ENCODE measurements at places on chromosomes 16 and 17.

GRCh38 chr16:4016005-4016352, 100.3 kb downstream of the ADCY9 start:
- no peaks in the 10 kb centered on the region for H3K27me3 ChIP-seq
- peaks cover 3% of the 10 kb centered on the region for H3K4me1 ChIP-seq
- H3K27ac ChIP-seq, result no peak overlapping the region
- no peak overlapping the region for H3K4me3 ChIP-seq
- DNase-seq, result no peak

- H3K36me3 ChIP-seq, result peaks cover 28% of the 10 kb centered on the region
- DNase-seq, result no peak
- H3K27me3 ChIP-seq, result no peaks in the 10 kb centered on the region
- H3K4me1 ChIP-seq, result no peaks in the 10 kb centered on the region
- no peak overlapping the region for H3K4me3 ChIP-seq
- H3K27ac ChIP-seq, result no peak overlapping the region
Observed at GRCh38 chr16:23629516-23629915, 11.6 kb downstream of the PALB2 start.

GRCh38 chr17:4233668-4234258, 30.0 kb downstream of the ANKFY1 start:
- H3K27ac ChIP-seq, result no peak overlapping the region
- no peak overlapping the region for H3K4me3 ChIP-seq

- no peak overlapping the region for H3K27ac ChIP-seq
- DNase-seq, result no peak
- no peaks in the 10 kb centered on the region for H3K27me3 ChIP-seq
- H3K36me3 ChIP-seq, result no peaks in the 10 kb centered on the region
- no peak overlapping the region for H3K4me3 ChIP-seq
- peaks cover 7% of the 10 kb centered on the region for H3K4me1 ChIP-seq
Observed at GRCh38 chr16:78570399-78571141, 471.1 kb downstream of the WWOX start.

GRCh38 chr17:82815790-82816305, 24.0 kb downstream of the ZNF750 start:
- H3K27ac ChIP-seq, result no peak overlapping the region
- peaks cover 13% of the 10 kb centered on the region for H3K36me3 ChIP-seq
- H3K4me1 ChIP-seq, result no peaks in the 10 kb centered on the region
- no peaks in the 10 kb centered on the region for H3K27me3 ChIP-seq
- no peak overlapping the region for H3K4me3 ChIP-seq

DNA sequence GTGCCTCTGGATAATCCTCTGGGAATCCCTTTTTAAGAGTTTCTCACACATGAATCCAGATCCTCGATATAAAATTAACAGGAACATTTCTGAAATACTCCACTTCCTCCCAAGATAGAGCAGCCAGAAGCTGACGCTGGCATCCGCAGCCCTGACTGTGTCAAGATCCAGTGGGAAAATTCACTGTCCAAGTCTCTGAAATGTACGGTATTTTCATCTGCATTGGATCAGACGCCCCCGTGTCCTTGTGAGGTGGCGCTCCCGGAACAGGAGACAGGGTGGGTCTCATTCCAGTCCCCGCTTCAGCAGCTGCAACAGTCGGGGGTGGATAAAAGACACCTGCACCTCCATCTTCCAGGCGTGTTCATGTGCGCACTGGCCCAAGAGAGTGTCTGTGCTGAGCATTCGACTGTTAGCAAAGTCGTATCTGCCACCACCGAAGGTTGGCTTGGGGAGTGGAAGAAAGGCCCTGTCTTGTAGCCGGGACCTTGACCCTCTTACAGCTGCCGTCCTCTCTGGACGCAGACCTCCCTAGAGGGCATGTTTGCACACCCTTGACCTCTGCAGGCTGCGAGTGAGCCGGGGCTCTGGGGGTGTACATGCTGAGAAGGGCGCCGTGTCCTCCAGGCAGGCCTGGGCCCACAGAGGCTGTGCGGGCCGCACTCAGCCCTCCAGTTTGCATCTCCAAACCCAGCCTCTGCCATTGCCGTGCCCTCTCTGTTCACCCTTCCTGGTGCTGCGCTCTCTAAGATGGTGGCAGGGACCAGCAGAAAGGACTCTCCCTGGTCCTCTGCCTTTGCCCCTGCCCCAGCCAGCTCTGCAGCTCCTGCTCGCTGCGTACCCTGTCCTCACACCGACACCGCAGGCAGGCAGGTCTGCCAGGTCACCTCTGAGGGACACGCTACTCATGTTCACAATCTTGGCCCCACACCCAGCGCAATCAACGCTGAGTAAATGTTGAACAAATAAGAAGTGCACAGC, 72.0 kb upstream of the CHMP6 start:
- DNase-seq, result no peak
- H3K27me3 ChIP-seq, result no peaks in the 10 kb centered on the region
- peaks cover 39% of the 10 kb centered on the region for H3K36me3 ChIP-seq
- no peaks in the 10 kb centered on the region for H3K4me1 ChIP-seq
- H3K27ac ChIP-seq, result no peak overlapping the region

DNA sequence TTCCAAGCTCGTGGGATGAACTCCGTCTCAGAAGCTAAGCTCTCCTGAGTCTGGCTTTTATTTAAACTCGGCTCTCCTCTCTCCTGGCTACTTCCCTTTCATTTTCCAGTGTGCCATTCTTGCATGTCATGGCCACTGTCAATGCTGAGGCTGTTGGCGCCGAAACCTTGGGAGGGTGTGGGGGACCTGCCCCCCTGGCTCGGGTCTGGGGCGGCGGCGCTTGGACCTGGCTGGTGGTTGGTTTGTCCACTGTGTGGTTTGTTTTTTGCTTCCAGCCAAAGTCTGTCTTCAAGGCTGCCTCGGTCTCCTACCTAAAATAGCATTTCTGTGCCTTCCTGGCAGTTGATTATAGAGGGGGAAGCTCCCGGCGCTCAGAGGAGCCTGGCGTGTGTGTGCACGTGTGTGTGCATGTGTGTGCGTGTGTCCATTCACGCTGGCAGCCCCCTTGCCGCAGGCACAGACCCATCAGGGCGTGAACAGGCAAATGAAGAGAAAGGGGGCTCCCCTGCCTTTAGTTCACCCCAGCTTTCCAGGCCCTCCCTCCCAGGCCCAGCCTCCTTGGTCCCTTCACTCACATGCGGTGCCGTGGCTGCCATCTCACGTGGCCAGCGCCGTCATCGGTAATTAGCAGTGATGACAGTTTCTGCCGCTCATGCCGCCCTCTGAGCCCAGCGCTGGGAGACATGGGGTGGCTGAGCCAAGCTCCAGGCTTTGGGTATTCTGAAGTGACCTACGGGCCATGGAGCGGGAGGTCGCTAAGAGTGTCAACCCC, 179.9 kb downstream of the SEC14L1 start:
- no peak overlapping the region for H3K4me3 ChIP-seq
- no peak overlapping the region for H3K27ac ChIP-seq
- H3K4me1 ChIP-seq, result peaks cover 39% of the 10 kb centered on the region
- DNase-seq, result no peak

DNA sequence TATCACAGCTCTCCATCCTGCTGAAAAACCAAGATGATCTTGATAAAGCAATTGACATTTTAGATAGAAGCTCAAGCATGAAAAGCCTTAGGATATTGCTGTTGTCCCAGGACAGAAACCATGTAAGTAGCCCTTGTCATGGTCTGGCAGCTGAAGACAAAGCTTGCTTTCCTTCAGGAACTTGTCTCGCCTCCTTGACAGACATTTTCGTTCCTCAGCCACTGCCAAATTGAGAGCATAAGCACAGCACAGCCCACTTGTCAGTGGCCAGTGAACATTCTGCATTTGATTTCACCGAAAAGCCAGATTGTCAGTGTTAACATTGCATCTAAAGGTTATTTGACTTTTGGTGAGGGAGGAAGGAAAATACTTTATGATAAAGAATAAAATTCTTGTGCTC, 35.6 kb downstream of the MAP3K3 start:
- H3K4me3 ChIP-seq, result no peak overlapping the region
- DNase-seq, result no peak
- peaks cover 37% of the 10 kb centered on the region for H3K36me3 ChIP-seq
- no peaks in the 10 kb centered on the region for H3K27me3 ChIP-seq
- no peak overlapping the region for H3K27ac ChIP-seq
- H3K4me1 ChIP-seq, result no peaks in the 10 kb centered on the region

GRCh38 chr17:39926588-39927100, 757 bp downstream of the ORMDL3 start:
- peaks cover 26% of the 10 kb centered on the region for H3K36me3 ChIP-seq
- peak overlapping the region; percentile 91 for H3K4me3 ChIP-seq
- H3K27me3 ChIP-seq, result no peaks in the 10 kb centered on the region
- H3K27ac ChIP-seq, result peak overlapping the region; percentile 86
- DNase-seq, result peak; percentile 47

DNA sequence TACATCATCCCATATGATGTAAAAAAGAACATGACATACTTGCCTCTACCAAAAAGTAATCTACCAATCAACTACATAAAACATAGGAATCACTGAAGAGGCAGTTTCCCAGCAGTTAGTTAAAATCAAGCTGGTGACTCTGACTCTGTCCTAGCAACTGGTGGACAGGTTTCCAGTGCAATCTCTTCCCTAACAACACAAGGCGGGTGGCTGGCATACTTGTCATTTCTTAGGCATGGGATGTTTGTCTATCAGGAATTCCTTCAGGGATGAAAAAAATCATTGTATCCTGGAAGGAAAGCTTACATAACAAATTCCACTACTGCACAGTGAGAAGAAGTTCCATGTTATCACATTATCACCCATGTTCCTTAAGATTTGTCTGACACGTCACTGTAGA, 50.9 kb downstream of the HELZ start:
- H3K27me3 ChIP-seq, result no peaks in the 10 kb centered on the region
- no peak overlapping the region for H3K4me3 ChIP-seq
- peaks cover 17% of the 10 kb centered on the region for H3K36me3 ChIP-seq
- no peak overlapping the region for H3K27ac ChIP-seq

- DNase-seq, result no peak
- no peak overlapping the region for H3K27ac ChIP-seq
- H3K36me3 ChIP-seq, result peaks cover 12% of the 10 kb centered on the region
- H3K27me3 ChIP-seq, result no peaks in the 10 kb centered on the region
- H3K4me3 ChIP-seq, result no peak overlapping the region
Observed at GRCh38 chr17:80755650-80756405, 211.2 kb downstream of the RPTOR start.

DNA sequence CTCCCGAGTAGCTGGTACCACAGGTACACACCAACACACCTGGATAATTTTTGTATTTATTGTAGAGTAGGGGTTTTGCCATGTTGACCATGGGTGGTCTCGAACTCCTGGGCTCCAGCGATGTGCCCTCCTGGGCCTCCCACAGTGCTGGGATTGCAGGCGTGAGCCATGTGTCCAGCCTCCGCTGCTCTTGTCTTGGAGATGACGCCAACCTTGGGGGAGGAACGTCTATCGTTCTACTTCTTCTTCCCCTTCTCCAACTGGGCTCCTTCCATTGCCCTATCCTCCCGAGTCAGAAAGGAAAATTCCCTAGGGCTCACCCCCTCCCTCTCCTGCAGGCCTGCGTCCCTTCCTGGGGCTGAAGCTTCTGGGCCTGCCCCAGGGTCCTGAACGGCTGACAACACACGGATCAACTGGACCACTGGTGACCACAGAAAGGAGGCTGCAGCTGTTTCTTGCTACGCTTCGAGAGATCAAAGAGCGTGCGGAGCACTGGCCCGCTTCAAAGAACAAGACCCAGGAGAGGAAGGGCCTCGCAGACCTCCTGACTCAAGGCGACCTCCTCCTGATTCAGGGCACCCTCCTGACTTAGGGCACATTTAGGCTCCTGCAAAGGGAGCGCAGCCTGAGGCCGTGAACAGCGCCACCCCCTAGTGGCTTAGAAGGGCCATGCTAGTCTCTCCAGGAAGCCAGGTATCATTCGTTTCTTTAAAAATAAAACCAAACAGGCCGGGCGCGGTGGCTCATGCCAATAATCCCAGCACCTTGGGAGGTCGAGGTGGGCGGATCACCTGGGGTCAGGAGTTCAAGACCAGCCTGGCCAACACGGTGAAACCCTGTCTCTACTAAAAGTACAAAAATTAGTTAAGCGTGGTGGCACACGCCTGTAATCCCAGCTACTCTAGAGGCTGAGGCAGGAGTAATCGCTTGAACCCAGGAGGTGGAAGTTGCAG, 48.5 kb upstream of the HELZ start:
- DNase-seq, result peak; percentile 45
- no peak overlapping the region for H3K4me3 ChIP-seq
- H3K4me1 ChIP-seq, result no peaks in the 10 kb centered on the region
- H3K27ac ChIP-seq, result no peak overlapping the region
- no peaks in the 10 kb centered on the region for H3K36me3 ChIP-seq

GRCh38 chr16:89395150-89396142, 94.9 kb downstream of the ANKRD11 start:
- no peak for DNase-seq
- H3K27ac ChIP-seq, result no peak overlapping the region
- no peaks in the 10 kb centered on the region for H3K27me3 ChIP-seq
- H3K36me3 ChIP-seq, result no peaks in the 10 kb centered on the region
- H3K4me3 ChIP-seq, result no peak overlapping the region

DNA sequence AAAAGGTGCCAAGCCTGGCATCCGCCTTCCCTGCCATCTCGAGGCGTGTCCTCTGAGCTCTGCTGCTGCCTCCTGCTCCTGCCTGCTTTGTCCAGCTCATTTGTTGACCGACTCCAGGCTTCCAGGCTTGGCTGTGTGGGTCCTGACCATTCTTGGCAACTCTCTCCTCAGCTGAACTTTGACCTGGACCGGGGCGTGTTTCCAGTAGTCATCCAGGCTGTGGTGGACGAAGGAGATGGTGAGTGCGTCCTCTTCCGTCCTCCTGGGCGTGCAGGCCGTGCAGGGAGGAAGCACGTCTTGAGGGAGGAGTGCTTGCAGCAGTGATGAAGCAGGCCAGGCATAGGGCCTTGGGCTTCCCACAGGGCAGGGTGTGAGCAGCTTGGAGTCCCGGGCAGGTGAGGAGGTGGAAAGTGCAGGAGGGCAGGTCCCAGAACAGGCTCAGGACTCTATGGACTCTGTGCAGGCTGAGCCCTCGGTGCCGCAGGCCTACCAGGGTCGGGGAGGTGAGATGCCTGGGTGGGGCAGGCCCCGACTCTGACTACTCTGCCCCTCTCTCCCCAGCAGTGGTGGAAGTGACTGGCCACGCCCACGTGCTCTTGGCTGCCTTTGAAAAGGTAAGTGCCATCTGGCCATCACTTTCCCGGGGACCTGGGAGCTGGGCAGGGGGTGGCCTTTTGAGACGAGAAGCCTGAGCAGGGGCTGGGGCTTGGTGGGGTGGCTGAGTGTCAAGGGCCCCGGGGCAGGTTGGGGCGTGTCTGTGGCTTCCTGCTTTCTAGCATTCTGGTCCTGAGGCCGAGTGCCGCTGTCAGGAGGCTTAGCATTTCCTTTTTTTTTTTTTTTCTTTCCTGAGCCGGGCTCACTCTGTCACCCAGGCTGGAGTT, 28.6 kb upstream of the NUDT16L1 start:
- H3K4me1 ChIP-seq, result peaks cover 45% of the 10 kb centered on the region
- peak overlapping the region; percentile 30 for H3K4me3 ChIP-seq
- peak overlapping the region; percentile 59 for H3K27ac ChIP-seq
- no peaks in the 10 kb centered on the region for H3K27me3 ChIP-seq
- peaks cover 30% of the 10 kb centered on the region for H3K36me3 ChIP-seq
- peak; percentile 53 for DNase-seq

- no peak for DNase-seq
- H3K4me3 ChIP-seq, result no peak overlapping the region
- no peaks in the 10 kb centered on the region for H3K4me1 ChIP-seq
Observed at GRCh38 chr17:77594416-77595209, 363.9 kb upstream of the TNRC6C start.

GRCh38 chr17:29565643-29566472, 979 bp downstream of the ABHD15 start:
- no peaks in the 10 kb centered on the region for H3K27me3 ChIP-seq
- H3K4me1 ChIP-seq, result peaks cover 26% of the 10 kb centered on the region
- H3K36me3 ChIP-seq, result no peaks in the 10 kb centered on the region
- DNase-seq, result peak; percentile 40
- H3K27ac ChIP-seq, result peak overlapping the region; percentile 53
- peak overlapping the region; percentile 73 for H3K4me3 ChIP-seq

All from effector memory CD4-positive, alpha-beta T cell (primary cell).